ENCODE measurements at places on chromosomes 13 and 19. TPM values are rescaled to one million over a fixed set of nuclear protein-coding genes. Genes with fewer than 3 reads are reported as not detected.
A peak's percentile ranks its signal among the peaks of the same experiment; 100 is the strongest.

DNA sequence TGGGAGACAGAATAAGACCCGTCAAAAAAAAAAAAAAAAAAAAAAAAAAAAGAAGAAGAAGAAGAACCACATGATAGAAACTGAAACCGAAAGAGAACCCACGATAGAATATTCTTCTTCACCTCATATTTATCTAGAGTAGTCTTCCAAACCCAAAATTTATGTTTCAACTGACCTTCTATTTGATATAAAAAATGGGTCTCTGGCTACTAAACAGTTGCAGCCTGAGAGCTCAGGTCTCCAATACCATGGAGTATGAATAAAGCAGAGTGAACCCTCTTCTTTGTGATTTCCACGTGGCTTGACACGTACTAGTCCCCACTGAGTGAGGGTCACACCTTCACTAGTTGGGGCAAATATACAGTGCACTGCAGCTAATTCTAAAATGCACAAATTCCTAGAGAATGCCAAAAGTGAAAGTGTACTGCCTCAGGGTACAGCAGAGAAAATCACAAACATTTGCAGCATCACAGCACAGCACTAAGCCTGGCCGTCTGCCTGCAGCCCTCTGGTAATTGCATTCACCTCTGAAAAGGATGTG is 30.8 kb upstream of the RFC3 start:
- DNase-seq = no peak

- DNase-seq = no peak
Measured at GRCh38 chr19:38395381-38396114, 7.1 kb downstream of the SPRED3 start.

- DNase-seq = no peak
Measured at GRCh38 chr13:99014522-99014921, 36.7 kb upstream of the DOCK9 start.

DNA sequence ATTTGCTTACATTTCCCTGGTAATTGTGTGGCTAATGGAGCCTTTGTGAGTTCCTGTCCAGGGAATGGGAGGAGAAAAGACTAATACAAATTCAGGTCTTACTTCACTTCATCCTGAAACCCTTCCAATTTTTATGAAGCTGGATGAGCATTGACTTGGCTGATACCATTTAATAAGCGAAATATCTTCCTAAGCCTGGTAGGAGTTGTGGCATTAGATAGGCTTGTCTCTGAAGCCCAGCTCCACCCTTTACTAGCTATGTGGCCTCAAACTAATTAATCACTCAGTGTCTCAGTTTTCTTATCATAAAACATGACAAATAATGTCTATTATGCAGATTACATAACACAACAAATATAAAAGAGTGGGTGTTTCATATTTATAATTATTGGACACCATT is 106.3 kb downstream of the FGF9 start:
- no peak for DNase-seq

GRCh38 chr19:34409189-34410164 is 5.3 kb downstream of the PDCD2L start:
- no peak for DNase-seq

DNA sequence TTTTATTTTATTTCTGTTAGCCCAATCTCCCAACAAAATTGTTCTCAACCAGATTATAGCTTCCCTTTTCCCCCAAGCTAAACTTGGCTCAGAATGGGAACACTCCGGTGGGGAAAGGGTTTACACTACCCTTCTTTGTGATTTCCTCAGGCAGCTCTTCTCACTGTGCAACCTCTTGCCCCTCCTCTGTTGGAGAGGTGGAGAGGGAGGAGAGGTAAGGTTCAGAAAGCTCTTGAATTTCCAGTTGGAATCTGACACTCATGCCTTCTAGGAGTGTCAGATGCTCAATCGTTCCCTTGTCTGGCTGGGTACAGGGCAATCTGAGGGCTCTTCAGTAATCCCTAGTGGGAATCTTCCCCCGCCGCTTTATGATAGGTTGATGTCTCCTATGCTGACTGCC is 486.1 kb upstream of the KLF12 start:
- DNase-seq = no peak

DNA sequence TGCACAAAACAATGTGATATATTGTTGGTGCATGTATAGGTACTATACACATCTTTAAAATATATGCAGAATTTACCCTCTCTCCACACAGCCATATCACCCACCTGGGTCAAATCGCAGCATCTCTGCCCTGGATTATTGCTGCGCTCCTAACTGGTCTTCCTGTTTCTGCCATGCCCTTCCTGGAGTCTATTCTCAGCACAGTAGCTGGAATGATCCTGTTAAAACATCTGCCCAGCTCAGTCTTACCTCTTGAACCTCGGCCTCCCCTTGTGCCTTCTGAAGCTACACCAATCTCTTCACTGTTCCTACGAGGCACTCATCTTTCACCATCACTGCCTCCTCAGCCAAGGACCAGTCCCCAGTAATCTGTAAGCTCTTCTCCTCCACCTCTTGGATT is 25.5 kb upstream of the TNFRSF19 start:
- DNase-seq = no peak

DNA sequence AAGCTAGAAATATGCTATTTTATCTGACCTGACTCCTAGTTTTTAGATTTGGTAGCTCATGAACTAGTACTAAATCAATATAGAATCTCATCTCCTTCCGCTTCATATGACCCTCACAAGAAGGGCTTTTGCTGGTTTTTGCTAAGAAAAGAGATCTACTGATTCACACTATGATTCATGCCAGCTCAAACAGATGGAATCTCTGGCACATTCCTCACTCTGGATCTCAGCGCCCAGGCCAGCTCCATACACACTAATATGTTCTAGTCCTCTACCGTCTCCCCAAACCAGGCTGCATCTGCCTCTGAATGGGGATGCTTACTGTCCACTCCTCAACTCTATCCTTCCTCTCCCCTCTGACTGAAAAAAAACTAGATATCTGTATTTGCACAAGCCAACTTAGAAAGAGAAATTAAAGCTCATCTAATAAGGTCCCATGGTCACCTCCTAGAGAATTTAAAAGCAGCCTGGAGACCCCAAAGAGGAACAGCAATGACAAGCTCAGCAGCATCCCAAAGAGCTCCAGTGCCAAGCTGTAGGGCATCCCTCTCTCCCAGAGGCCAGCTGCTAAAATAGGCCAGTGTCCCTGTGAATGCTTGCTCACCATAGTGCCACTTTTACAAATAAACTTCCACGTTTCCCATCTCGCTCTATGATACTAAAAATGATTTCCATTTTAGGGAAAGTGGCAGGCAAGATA is 74.9 kb downstream of the LHFPL6 start:
- peak; percentile 72 for DNase-seq

DNA sequence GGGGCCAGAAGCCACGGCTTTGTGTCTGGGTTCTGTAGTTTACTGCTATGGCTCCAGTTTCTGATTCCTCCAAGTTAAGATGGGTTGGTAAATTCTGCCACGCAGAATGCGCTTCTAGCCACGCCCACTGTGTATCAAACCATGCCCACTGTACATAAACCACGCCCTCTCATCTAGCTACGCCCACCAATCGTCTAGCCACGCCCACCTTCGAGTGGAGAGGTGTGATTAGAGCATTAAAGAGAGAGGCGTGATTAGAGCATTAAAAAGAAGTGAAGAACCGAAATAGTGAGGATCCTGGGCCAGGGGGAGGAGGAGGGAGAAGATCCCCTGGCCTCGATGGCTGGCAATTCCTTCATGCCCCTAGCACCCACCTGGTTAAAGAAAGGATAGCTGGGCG is 43.7 kb upstream of the ADGRE5 start:
- no peak for DNase-seq

DNA sequence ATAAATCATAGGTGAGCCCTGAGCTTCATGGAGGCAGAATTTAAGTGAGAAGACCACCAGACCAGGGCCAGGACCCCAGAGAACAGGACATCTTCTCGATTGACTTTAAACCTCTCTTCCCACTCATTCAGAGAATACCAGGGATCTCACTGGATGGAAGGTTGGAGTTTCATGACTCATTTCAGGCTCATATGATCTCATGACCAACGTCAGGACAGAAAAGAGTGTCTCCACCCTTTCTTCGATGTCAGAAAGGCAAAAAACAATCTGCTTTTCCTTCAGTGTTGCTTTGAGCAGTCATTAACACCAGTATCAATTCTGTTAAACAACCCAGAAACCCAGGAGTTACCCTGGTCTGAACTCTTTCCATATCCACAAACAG is 361.0 kb downstream of the KLF12 start:
- DNase-seq = no peak

- no peak for DNase-seq
Measured at GRCh38 chr13:77267362-77267761, 59.5 kb downstream of the MYCBP2 start.

GRCh38 chr19:40594255-40594654 is 6.9 kb upstream of the LTBP4 start:
- no peak for DNase-seq

- no peak for DNase-seq
Measured at GRCh38 chr13:69331245-69331644, 776.4 kb upstream of the ATXN8OS start.

DNA sequence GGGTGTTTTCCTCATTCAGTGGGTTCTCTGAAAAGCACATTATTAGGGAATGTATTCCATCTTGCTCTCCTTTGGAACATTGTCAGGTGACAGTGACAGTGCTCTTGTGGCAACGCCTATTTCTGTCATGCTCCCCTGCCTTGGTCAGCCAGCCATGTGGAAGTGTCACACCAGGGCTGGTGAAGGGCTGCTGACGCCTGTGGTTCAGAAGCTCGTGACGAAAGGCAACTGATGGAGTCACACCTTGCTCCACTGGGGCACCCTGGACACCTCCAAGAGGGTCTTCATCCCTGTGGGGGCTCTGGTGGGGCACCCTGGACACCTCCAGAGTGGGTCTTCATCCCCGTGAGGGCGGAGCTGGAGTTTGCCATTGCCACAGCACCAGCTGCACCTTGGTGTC is 68.9 kb upstream of the GPR183 start:
- peak; percentile 68 for DNase-seq

PSG3 gene
- total RNA-seq = not detected

FAM216B gene
- total RNA-seq = 22.0 TPM

PRR20D gene
- total RNA-seq = not detected

OR10H1 gene
- not detected for total RNA-seq

LGI4 gene
- total RNA-seq = 10.9 TPM

C1QTNF9B gene
- not detected for total RNA-seq

STOML3 gene
- not detected for total RNA-seq

TTYH1 gene
- total RNA-seq = 2.7 TPM

PSPN gene
- 0.98 TPM for total RNA-seq

KLK3 gene
- total RNA-seq = not detected

ELSPBP1 gene
- not detected for total RNA-seq

All from right atrium auricular region (tissue), 2 donors.